ENCODE measurements at places on chromosomes 16 and 17.

GRCh38 chr16:15967655-15968315 is 18.4 kb downstream of the ABCC1 start:
- no peak for DNase-seq

- no peak for DNase-seq
These were observed 34.8 kb upstream of the GAS7 start for GRCh38 chr17:10233161-10233560.

DNA sequence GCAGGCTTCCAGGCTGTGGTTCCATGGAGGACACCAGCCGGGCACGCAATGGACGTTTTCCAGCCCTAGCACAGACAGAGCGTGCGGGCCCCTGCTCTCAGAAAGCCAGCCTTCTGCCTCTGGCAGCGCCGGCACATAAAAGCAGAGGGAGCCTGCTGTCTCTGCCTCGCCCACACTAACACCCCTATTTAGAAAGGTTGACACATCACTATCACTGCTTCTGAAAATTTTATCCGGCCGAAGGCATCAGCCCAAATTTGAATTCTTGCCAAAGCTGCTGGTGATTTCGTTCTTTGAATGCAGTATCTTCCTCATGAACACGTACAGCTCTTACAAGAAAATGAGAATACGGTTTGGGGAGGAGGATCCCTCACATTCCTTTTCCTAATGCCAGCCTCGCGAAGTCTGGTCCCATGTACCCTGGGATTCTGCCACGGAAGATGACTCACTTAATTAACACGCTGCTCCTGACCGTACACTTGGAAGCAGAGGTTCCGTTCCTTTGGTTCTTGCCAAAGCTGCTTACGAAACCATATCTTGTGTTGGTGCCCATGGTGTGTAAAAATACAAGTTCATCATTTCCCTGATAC is 1.3 kb upstream of the RAB11FIP3 start:
- peak; percentile 93 for DNase-seq

DNA sequence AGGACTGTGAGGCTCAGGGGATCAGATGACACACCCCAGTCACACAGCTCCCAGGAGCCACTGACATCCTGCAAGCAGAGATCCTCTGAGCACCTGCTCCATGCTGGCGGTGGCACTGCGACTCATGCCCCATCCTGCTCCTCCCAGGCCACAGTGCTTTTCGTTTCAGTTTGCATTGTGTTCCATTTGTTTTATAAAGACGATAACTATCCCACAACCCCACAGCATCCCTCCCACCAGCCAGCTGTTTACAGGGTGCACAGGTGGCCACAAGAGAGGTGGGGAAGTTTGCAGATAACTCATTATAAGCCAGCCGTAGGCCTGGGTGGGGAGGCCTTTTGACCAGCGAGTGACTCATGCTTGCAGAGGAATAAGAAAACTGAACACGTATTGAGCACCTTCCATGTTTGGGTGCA is 28.2 kb downstream of the BCO1 start:
- DNase-seq = no peak

DNA sequence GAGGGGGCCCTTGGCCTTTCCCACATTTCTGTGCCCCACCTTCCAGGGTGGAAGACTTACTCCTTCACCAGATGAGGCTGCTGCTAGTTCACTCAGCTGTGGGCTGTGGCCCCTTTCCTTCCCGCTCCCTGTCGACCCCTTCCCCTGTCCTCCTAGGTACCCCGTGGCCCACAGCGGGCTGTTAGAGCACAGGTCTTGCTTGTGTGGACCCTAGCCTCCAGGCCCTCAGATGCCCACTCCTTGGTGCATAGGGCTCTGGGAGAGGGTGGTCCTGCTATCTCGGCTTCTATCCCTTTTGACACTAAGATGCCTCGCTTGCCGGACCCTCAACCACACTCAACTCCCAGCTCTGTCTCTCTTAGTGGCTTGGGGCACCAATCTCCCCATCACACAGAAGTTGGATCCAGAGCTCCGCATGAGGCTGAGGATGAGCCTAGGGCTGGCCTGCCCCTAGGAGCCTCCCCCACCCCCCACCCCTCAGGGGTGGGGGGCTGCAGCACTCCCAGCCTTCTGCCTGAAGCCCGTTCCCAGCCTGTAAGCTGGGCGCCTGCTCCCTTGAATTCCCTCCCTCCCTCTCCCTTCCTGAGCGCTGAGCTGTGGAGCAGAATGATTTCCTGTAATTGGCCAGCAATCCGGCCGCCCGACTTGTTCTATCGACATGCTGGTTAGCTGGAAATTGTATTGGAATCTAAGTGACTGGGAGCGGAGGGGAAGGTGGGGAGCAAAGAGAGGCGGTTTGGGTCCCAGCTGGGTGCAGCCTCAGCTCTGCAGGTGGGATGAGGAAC is 30.9 kb downstream of the DCAKD start:
- no peak for DNase-seq

DNA sequence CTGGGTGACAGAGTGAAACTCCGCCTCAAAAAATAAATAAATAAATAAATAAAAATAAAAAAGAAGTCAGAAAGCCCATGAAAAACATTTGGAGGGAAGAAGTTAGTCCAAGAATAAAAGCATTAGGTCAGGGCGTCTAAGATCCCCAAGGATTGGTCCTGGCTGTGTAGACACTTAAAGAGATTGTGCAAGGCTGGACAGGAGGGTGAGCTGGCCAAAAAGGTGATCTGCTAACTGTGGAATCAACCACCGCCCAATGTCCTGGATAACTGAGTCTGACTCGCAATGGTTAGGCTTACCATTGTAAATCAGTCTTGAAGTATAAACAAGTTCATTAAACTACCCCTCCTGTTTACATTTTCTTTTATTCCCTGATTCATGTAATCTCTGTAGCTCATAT is 8.8 kb upstream of the ABCA8 start:
- no peak for DNase-seq

GRCh38 chr17:10116267-10116666 is 82.1 kb downstream of the GAS7 start:
- no peak for DNase-seq

DNA sequence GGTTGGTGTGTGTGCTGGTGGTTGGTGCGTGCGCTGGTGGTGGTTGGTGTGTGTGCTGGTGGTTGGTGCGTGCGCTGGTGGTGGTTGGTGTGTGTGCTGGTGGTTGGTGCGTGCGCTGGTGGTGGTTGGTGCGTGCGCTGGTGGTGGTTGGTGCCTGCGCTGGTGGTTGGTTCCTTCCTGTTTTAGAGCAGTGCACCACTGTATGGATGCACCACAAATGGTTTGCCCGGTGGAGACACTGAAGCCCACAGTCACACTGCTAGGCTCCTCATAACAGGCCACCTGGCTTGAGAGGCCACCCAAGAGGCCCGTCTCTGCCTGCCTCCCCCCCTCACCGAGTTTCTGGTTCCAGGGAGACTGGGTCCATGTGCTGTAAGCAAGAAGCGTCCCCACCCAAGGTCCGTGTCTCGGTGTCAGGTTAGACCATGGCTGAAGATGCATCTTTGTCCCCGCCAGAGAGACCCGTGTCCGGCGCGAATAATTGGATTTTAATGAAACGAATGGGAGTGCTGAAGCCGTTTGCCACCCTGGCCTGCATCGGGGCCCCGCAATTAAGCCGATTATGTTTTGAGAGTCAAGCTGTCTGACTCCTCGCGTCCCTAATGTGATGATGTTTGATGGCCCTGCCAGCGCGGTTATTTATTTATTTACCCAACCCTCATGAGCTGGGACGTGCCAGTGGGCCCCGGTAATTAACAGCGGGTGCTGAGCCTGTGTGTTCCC is 161.3 kb upstream of the GSE1 start:
- DNase-seq = no peak

DNA sequence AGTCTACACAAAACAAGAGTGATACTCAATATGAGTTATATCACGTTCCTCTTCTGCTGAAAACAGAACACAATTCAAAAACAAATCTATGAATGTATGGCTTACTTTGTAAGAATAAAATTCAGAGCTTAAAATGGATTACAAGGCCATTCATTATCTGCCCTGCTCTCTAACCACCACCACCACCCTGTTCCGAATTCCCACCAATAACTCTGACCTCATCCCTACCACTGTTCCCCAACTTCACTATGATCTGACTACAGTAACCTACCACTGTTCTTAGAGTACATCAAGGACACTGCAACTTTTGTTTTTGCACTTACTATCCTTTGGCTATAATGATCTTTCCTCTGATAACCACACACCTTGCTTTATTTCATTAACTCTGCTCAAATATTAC is 21.3 kb downstream of the FBXL20 start:
- no peak for DNase-seq

DNA sequence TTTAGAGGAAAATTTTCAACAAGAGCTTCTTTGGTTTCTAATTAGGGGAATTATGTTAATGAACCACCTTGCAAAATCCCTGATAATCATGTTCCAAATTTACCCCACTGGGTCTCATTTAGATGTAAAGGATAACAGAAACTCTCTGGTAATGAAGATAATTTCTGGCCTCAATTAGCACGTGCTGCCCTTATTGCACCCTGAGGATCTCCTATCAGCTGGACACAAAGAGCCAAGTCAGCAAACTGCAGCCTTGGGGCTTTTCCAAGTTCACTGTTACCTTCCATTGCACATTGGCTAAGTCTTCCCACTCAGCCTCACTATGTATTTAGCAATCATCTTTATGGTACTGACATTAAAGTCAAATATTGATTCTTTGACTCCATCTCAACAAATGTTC is 78.1 kb downstream of the GP2 start:
- DNase-seq = no peak

- no peak for DNase-seq
These were observed 20.1 kb downstream of the NKD1 start for GRCh38 chr16:50568187-50568815.

DNA sequence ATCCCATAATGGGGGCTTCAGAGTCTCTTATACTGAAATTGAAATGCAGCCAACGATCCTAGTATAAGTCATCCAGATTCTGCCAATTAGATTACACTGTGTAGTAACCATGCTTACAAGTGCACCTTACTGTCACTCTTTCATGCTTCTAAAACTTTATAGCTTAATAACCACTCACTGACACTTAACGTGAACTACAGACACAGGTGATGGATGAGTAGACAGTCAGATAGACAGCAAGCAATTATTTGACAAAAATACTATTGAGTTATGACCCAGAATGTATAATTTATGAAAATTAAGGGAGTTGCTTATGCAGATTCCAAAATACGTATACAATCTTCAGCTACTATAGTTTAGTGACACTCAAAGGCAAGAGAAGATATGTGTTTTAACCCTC is 6.3 kb downstream of the CDH8 start:
- DNase-seq = no peak

DNA sequence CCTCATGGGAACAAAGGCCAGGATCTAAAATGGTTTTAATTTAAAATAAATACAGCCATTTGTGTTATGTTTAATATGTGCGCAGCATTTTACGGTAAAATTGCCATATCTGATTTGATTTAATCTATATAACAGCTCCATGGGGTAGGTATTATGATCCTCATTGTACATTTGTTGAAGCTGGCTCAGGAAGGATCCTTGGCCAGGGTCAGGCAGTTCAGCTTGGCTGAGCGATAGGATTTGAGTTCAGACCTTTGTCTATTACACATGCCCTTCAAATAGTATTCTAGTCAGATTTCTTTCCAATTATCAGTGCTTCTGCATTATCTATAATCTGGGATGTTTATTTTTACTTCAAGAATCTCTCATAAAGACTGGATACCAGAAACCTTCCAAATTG is 950.4 kb upstream of the EEF2KMT start:
- no peak for DNase-seq

DNA sequence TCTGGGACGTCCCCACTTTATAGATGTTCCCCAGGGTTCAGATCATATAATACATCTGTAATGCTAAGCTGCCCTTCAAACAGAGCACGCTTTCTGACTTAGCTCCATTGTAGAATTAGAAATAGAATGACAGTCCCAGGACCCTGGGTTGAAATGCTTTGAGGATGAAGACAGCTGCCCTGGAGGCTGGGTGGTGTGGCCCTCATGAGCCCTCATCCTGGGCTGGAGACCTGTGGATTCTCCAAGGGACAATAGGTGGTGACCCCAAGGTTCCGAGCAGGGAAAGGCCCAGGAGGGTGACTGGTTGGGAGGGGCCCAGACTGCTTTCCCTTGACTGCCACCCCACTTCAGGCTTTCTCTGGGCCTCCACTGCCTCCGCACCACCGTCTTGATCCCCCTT is 59.0 kb downstream of the CRISPLD2 start:
- DNase-seq = no peak

DNA sequence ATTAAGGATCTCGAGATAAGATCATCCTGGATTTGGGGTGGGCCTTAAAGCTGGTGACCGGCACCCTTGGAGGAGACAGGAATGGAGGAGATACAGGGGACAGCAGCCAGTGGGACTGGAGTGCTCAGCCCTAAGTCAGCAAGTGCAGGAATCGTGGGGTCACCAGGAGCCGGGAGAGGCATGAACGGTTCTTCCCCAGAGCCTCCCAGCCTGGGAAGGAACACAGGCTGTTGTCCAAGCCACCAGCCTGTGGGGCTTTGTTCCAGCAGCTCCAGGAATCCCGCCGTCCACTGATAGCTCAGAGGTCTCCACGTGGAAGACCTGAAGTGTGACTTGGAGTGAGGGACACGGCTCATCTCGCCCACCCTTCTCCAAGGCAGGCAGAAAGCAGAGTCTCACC is 2.5 kb upstream of the WDR45B start:
- no peak for DNase-seq

DNA sequence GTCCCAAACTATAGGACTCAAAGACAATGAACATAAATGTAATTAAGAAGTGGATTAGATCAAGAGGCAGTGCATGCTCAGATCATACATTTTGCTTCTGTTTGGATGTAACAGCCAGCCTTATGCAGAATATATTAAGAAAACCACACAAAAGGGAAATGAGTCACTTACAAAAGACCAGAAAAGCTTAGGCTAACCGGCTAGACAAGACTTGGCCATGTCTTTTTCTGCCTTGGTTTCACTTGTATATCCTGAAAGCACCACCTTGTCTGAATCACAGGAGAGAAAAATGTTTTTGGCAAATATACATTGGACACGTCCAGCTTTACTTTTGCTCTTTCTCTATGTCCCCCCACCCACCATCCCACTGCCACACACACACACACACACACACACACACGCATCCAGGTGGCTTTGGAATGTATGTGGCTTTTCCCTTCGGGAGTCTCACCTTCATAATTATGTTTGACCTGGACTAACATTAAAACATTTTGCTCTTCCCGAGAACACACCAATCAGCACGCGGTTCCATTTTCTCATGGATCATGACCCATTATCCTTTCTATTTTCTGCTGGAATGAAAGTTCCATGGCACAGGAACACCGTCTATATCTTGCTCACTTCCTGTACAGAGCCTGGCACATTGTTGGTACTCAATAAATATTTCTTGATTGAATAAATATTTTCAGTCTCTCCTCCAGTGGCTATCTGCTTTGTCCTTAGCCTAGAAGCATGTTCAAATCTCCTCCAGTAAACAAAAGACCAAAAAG is 64.6 kb downstream of the CDK5R1 start:
- no peak for DNase-seq

GRCh38 chr17:145671-146541 is 8.5 kb downstream of the SCGB1C2 start:
- DNase-seq = no peak

Data from BJ (cell line).